Karpas-422 (cell line): ENCODE measurements at places on chromosomes 2 and 18. TPM values are rescaled to one million over a fixed set of nuclear protein-coding genes. Genes with fewer than 3 reads are reported as not detected.
A peak's percentile ranks its signal among the peaks of the same experiment; 100 is the strongest.

ITPRIPL1 gene
- total RNA-seq: 12.4 and 21.2 TPM in 2 replicates

DNA sequence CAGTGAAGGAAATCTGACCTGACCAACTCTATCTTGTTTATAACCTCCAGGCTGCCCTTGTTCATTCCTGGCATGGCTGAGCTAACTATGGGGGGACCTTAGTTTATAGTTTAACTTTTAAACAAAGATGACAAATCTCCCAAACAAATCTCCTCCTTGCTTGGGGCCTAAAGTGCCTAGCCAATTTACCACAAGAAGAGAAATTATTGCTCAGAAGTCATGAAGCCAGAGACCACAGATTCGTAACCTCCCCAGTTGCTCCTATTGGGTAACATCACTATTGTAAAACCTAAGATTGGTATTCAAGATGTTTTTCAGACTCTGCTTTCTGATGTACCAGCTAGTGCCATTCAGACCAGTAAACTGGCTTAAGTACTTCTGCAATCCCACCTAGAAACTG lies 649.4 kb upstream of the SLC8A1 start:
- DNase-seq: no peak

GRCh38 chr2:232419245-232420072 lies 12.8 kb downstream of the ALPG start:
- DNase-seq: no peak

- DNase-seq: peak; percentile 74
These were observed 81.2 kb downstream of the ADD2 start for GRCh38 chr2:70686577-70687460.

- DNase-seq: no peak
These were observed 258.4 kb downstream of the MYO3B start for GRCh38 chr2:170436077-170436943.

- no peak for DNase-seq
These were observed 74.3 kb downstream of the TTN start for GRCh38 chr2:178732913-178733312.

- no peak for DNase-seq
These were observed 197.7 kb downstream of the NAPG start for GRCh38 chr18:10723496-10723895.

BCL2 gene
- total RNA-seq: 263 and 271 TPM in 2 replicates

G6PC2 gene
- total RNA-seq: not detected in 2 replicates

- no peak for DNase-seq
These were observed 843.0 kb downstream of the DPP10 start for GRCh38 chr2:115285416-115285815.

DNA sequence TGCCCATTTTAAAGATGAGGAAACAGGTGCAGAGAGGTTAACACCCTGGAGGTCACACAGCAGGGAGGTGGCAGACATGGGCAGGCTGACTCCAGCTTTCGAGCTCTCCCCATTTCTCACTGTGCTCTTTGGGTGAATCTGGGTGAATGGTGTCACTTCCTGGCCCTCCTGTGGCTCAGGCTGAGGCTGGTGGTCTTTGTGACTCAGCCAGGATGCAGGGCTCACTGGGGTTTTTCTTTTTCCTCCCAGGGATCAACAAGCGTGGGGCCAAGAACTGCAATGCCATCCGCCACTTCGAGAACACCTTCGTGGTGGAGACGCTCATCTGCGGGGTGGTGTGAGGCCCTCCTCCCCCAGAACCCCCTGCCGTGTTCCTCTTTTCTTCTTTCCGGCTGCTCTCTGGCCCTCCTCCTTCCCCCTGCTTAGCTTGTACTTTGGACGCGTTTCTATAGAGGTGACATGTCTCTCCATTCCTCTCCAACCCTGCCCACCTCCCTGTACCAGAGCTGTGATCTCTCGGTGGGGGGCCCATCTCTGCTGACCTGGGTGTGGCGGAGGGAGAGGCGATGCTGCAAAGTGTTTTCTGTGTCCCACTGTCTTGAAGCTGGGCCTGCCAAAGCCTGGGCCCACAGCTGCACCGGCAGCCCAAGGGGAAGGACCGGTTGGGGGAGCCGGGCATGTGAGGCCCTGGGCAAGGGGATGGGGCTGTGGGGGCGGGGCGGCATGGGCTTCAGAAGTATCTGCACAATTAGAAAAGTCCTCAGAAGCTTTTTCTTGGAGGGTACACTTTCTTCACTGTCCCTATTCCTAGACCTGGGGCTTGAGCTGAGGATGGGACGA lies 13.2 kb downstream of the ITM2C start:
- peak; percentile 69 for DNase-seq

DNA sequence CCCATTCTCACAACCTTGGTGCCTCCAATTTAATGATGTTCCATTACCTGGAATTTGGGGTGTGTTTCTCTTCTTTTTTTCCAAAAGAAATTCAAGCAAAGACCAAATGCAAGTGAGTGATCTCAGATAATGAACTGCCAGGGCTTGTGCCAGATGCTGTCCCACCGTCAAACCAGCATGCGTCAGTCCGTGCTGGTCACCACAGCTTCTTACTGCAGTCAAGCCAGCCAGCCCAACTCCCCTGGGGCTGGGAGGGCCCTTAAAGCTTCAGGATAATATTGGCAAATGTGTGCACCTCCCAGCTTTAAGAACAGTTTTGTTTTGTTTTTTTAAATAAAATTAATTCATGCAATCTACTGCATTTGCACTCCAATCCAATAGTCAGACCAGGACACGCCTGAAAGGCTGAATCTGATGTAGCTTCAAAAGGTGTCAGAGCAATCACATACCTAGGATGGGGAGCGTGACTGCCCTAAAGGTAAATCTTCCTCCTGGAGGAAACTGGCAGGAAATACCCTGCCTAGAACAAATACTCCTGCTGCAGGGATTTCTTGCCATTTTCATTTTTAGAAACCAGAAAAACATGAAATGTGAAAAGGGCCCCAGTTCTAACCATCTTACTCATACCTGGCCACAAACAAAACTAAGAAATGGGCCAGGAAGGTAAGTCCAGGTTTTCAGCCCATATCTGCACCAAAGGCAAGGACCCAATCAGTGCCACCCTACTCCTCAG lies 26.8 kb upstream of the SP3 start:
- DNase-seq: no peak

DSG4 gene
- total RNA-seq: 4.5 and 8.3 TPM in 2 replicates

DNA sequence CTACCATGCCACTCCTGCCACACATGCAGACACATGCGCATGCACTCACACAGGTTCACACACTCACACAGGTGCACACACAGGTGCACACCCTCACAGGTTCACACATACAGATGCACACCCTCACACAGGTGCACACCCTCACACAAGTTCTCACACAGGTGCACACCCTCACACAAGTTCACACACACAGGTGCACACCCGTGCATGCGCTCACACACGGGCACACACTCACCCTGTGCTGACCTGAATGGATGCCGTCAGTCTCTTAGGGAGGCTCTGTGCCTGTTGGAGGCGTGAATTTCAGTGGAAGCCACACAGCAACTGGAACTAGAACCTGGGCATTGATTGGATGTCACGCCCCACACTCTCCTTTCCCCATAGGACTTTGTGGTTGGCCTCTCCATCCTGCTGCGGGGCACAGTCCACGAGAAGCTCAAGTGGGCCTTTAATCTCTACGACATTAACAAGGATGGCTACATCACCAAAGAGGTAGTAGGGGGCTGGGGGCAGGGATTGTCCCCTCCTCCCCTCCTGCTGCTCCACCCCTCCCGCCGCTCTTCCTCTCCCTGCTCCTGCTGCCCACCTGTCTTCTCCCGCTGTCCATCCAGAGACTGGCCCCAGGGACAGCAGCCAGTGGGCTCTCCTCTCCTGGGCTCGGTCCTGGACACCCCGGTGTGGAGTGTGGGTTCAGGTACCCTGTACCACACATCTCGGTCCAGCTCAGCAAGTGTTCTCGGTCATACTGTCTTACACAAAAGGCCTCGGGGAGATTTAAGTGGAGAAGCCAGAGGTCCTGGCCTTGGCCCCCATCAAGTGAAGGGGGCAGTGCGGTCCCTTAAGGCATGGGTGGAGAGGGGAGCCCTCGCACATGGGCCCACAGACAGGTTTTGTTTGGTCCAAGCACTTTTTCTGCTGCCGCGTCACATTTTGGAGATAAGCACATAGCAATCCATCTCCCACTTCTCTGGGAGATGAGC lies 21.0 kb upstream of the FAHD2A start:
- no peak for DNase-seq

DNA sequence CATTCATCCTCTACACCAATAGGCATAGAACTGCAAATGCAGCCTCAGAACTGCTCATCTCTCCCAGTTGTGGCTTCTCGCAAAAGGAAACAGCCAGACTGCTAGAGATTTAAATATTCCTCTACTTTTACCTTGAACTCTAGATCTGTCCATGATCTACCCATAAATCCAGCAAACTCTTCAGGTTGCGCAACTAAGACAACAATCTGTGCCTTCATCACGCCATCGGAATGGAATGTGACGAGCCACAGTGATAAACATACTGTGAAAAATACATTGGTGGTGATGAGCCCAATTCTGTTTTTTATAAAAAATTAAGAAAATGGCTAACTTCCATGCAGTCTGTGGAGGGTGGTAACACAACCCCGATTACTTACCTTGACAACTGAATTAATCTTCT lies 626.7 kb downstream of the LRRTM4 start:
- DNase-seq: no peak

GRCh38 chr2:213537579-213537978 lies 253.3 kb downstream of the SPAG16 start:
- DNase-seq: no peak

DNA sequence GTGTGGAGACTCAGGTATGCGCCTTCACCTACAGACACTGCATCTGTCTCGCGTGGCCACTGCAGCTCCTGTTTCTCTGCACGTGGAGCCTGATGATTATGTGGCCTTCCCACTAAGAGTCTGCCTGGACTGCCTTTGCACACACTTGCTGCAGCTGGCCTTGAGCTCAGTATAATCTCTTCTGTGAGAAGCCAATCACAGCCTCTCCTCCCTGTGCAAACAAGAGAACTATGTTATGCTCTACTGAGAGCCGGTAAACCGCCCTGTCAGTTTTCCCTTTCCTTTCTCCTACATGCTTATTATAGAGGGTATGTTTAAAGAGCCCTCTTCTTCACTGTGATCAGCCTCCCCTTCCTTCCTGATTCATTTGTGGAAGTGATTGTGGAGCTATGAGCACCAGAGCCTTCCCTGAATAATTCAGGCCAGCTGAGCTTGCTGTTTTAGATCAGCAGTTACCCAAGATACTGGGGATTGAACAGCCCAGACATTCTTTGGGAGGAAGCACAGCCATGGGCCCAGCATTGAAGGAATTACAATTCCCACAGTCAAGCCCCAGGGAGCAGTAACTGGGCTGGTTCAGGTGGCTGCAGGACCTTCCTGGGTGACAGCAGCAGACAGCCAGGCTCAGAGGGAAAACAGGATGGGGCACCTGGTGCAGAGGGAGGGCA lies 3.7 kb upstream of the TGFA start:
- no peak for DNase-seq

DNA sequence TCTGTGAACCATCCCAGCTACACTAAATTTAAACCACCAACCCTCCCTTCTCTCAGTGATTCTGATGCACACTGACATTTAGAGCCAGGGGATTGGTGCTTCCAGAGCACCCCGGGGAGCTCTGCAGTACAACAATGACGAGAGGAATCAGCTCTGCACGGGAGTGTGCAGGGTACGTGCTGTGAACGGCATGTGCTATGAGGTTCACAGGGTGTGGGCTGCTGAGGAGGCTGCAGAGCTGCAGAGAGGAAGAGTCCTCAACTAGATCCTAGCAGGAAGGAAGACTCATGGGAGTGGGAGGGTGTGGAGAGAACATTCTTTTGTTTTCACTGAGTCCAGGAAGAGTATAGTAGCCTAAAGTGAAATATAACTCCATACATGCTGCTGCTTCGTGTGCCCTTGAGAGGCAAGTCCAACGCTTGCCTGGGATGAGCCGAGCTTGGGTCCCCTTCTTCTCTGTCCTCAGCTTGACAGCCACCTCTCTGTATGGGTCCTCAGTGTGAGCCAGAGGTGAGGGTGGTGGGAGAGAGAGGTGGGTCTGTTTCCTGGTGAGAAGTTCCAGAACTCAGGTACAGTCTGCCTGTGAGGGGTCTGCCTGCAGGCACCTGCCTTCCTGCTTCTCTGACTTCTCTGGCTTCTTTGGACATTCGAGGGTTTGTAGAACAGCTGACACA lies 118.8 kb downstream of the CTIF start:
- no peak for DNase-seq

GRCh38 chr2:164905307-164905706 lies 50.0 kb downstream of the SLC38A11 start:
- no peak for DNase-seq

- no peak for DNase-seq
These were observed 23.5 kb upstream of the POLR1B start for GRCh38 chr2:112518807-112519206.

DNA sequence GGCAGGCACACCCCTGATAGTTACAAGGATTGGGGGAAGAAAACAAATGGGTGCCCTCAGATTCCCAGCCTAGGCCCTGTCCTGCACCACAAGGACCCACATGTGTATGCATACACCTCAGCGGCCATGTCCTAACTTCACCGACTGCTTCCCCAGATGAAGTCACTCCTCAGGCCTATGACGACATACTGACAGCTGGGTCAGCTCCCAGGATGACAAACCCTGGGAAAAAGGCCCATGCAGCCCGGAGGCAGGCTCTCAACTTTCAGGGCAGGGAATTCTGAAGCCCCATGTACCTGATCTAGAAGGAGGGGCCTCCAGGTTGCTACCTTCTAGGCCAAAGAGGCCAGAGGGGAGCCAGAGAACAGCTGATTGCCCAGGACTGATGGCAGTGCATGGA lies 11.0 kb upstream of the PLEKHM3 start:
- no peak for DNase-seq

LYPD6B gene
- total RNA-seq: 0.43 and 0.75 TPM in 2 replicates

GRCh38 chr2:200258881-200259576 lies 47.5 kb upstream of the SPATS2L start:
- DNase-seq: no peak

DNA sequence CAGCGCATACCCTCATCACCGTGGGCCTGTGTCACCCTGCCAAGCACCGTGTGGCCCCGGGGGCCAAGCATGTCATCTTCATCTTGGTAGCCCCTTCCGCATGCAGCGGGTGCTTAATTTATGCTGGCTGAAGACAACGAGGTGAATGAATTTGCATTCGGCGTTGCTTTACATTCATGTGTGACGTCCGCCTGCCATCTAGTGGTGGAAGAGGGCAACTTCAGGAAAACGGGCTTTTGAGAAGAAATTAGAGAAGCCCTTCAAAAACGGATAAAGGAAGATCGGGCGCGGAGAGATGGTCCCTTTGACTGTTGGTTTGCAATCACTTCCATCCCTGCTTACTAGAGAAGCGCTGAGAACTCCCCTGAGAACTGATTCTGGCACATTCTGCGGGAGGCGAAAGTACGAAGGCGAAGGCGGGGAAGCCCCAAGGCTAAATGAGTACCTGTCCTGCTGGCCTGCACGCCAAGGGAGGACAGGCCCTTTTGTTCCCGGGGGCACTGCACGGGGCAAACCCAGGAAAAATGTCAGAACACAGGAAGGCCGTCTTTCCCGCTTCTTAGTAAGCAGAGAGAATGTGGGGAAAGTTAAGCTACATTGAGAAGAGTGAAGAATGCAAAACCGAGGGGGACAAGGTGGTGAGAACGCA lies 145.9 kb downstream of the ZNF516 start:
- peak; percentile 95 for DNase-seq

PEX13 gene
- total RNA-seq: 17.4 and 32.6 TPM in 2 replicates

UPP2 gene
- total RNA-seq: not detected in 2 replicates
